ENCODE measurements at places on chromosomes 6 and 20. TPM values are rescaled to one million over a fixed set of nuclear protein-coding genes. Genes with fewer than 3 reads are reported as not detected.

- no peak for DNase-seq
Measured at GRCh38 chr6:158256746-158257424, 55.4 kb upstream of the TULP4 start.

- DNase-seq: no peak
Measured at GRCh38 chr20:47659904-47660601, 125.2 kb downstream of the SULF2 start.

GRCh38 chr6:51302431-51302830 is 483.8 kb downstream of the TFAP2B start:
- DNase-seq: no peak

DNA sequence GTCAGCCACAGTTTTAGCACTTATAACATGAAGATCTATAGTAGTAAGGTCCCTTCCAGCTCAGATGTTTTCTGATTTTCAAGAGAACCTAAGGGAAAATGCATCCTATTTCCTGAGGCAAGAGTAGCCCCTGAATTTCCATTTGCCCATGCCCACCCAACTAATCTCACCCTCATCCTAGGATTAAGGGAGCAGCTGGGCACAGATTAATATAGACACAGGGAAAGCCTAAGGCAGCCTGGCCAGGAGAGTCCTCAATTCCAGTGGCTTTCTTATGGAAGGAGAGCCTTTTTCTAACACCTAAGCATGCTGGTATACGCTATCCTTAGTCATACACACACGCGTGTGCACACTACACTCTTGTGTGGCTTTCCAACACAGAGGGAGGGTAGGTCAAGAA is 1.5 kb downstream of the APOBEC2 start:
- DNase-seq: no peak

DNA sequence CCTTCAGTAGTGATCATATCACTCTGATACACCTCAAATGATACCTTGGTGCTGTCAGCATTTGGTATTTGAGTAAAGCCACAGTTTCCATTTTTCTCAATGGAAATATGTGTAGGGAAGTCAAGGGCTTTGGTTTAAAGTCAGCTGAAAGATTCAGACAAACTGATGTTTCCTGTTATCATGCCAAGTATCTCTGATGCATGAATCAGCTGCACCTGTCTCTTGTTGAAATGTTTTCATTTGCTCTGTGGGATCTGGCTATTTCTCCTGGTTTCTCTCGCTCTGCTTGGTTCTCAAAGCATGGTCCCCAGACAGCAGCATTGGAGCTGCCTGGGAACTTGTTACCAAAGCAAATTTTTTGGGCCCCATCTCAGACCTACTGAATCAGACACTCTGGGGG is 23.5 kb downstream of the ZFP64 start:
- no peak for DNase-seq

DNA sequence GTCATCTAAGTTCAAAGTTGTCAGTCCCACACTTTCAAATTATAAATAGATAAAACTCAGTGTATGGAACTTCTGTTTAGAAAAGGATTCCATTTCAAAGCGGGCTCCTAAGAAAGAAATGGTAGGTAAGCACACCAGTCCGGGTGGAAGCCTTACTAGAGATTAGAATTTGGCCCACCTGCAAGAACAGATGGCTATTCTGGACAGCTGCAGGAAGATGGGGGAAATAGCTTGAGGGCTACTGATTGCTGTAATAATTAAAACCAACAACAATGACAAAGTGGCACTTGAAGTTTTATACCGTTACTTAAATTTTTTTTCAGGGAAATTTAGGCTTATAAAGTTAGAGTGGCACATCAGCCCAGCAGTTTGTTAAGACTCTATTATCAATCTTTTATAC is 83.3 kb downstream of the HIVEP2 start:
- no peak for DNase-seq

GRCh38 chr6:142700032-142700431 is 244.9 kb downstream of the HIVEP2 start:
- DNase-seq: no peak

- DNase-seq: no peak
Measured at GRCh38 chr6:13703496-13703895, 8.1 kb downstream of the RANBP9 start.

DNA sequence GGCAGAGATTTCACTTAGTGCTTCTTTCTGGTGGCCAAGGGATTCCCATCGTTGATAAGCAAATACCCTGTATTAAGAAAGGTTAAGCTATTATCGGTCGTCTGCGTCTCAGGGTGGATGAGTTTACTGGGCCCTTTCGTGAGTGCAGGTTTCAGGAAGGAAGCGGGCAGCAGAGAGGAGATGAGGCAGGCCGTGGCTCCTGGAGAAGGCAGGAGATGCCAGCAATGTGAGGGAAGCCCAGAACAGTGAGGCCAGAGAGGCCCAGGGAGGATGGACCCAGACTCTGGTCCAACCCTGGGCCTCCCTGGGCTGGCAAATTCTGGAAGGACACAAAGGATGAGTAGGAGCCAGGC is 11.2 kb downstream of the TFEB start:
- no peak for DNase-seq

Gene ADAM33
- 38.3 TPM for total RNA-seq
